ENCODE measurements at places on chromosomes 6 and 20.

DNA sequence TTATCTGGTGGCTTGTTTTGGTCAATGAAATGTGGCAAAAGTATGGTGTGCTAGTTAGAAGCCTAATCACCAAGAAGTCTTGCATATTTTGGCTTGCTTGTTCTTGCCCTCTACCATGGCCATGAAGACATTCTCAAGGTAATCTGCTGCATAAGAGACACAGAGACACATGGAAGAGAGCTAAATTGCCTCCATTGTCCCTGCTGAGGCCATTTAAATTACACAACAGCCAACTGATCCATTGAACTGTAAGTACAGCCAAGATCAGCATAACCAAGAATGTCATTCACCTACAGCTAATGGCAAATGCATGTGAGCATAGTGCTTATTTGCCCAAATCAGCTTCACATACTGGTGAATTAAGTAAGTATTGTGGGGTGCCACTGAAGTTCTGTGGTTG is 603.8 kb downstream of the FRK start:
- H3K36me3 ChIP-seq, result no peaks in the 10 kb centered on the region
- no peaks in the 10 kb centered on the region for H3K4me1 ChIP-seq
- H3K4me3 ChIP-seq, result no peak overlapping the region
- no peaks in the 10 kb centered on the region for H3K27me3 ChIP-seq
- no peak for DNase-seq

GRCh38 chr20:43576108-43576507 is 14.6 kb upstream of the IFT52 start:
- H3K4me3 ChIP-seq, result no peak overlapping the region
- H3K27ac ChIP-seq, result no peak overlapping the region
- H3K4me1 ChIP-seq, result no peaks in the 10 kb centered on the region
- H3K27me3 ChIP-seq, result no peaks in the 10 kb centered on the region

DNA sequence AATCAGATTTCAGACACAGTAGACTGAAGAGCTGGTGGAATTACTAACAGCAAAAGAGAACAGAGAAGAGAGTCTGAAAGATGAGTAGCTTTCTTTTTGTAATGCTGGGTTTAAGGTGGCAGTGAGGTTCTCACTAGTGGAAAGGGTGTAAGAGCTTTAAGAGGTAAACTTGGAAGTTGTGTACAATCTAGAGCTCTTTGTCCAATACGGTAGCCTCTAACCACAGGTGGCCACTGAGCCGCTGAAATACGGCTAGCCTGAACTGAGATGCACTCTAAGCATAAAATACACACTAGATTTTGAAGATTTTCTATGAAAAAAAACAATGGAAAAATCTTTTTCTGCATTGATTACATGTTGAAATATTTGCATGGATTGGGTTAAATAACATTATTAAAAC is 4.0 kb downstream of the ELOVL2 start:
- no peak overlapping the region for H3K4me3 ChIP-seq
- peaks cover 5% of the 10 kb centered on the region for H3K4me1 ChIP-seq
- no peak overlapping the region for H3K27ac ChIP-seq
- H3K36me3 ChIP-seq, result no peaks in the 10 kb centered on the region

DNA sequence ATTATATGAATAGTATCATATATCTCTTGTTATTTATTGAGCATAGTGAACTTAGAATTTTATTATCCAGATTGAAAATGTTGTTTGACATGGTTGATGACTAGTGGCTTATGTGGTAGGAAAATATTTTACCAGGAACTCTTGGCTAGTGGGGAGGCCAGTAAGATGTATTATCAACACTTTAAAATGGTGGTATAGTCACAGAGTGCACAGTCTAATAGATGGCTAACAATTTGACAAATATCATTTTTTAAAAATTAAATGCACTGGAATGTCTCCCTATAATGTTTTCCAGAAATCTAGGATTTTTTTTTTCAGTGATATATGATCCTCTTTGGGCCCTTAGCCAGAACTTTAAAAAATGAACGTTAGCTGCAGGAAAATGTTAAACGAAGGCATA is 26.9 kb upstream of the EYA4 start:
- DNase-seq, result no peak
- no peak overlapping the region for H3K27ac ChIP-seq
- H3K36me3 ChIP-seq, result no peaks in the 10 kb centered on the region
- no peaks in the 10 kb centered on the region for H3K4me1 ChIP-seq
- no peaks in the 10 kb centered on the region for H3K27me3 ChIP-seq

DNA sequence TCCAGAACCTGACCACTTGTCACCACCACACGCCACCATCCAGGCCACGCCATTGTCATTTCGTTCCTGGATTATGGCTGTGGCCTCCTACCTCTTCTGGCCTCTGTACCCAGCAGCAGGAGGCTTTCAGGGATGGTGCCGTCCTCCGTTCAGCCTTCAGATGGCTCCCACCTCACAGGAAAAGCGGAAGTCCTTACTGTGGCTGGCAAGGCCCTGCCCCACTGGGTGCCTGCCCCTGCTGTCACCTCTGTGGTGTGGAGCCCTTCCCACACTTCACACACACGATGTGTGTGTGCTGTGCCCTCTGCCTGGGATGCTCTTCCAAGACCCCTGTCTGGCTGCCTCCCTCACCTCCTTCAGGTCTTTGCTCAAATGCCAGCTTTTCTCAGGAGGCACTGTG is 69.4 kb downstream of the INSM1 start:
- no peak overlapping the region for H3K4me3 ChIP-seq
- H3K4me1 ChIP-seq, result no peaks in the 10 kb centered on the region
- no peaks in the 10 kb centered on the region for H3K27me3 ChIP-seq

GRCh38 chr6:138800377-138801150 is 4.7 kb downstream of the ECT2L start:
- no peaks in the 10 kb centered on the region for H3K27me3 ChIP-seq
- H3K36me3 ChIP-seq, result no peaks in the 10 kb centered on the region
- H3K4me1 ChIP-seq, result no peaks in the 10 kb centered on the region
- no peak overlapping the region for H3K4me3 ChIP-seq
- H3K27ac ChIP-seq, result no peak overlapping the region

DNA sequence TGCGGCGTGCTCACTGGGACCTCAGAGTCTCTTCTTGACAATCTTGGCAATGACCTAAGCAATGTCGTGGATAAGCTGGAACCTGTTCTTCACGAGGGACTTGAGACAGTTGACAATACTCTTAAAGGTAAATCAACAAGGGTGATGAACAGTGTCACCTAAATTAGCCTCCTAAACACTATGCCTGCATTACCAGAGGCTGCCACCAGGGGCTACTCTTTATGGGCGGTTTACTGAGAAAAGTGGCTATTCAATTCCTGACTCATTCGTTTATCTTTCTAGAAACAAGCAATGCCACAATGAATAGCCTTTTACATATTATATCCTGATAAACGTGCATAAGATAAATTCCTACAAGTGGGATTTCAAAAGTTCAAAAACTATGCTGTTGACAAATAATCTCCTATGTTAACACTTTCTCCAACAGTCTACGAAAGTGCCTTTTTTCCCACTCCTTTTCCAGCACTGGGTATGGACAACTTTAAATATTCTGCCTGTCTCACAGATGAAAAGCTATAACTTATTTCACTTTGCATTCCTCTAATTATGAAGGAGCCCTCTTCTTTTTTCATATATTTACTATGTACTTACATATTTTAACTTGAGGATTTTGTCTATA is 1.3 kb downstream of the BPIFA2 start:
- no peaks in the 10 kb centered on the region for H3K4me1 ChIP-seq
- no peak overlapping the region for H3K4me3 ChIP-seq
- H3K27me3 ChIP-seq, result no peaks in the 10 kb centered on the region
- no peak overlapping the region for H3K27ac ChIP-seq

Data from mesendoderm (in vitro differentiated cells).